NCI-H446 (cell line): ENCODE measurements at places on chromosomes 7 and 10.

DNA sequence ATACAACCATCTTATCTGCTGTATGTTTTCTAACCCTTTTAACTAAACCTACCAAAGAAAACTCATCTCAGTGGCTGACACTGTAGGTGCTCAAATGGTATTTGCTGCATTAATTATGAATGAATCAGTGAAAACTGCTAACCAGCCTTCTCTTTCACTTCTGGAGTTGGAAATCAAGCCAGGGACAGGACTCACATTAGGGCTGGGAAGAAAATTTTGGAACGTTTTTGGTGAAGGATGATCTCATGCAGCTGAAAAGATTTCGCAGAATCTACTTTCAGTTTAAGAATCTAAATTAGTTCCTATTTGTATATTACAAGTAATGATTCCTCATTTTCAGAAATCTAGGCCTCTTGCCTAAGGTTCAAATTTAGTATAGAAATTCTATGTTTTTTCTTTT lies 12.9 kb downstream of the MTPN start:
- no peak for DNase-seq

GRCh38 chr7:37322831-37323230 lies 125.8 kb downstream of the ELMO1 start:
- no peak for DNase-seq

- no peak for DNase-seq
These were observed 165.5 kb downstream of the TCF7L2 start for GRCh38 chr10:113115556-113115955.

DNA sequence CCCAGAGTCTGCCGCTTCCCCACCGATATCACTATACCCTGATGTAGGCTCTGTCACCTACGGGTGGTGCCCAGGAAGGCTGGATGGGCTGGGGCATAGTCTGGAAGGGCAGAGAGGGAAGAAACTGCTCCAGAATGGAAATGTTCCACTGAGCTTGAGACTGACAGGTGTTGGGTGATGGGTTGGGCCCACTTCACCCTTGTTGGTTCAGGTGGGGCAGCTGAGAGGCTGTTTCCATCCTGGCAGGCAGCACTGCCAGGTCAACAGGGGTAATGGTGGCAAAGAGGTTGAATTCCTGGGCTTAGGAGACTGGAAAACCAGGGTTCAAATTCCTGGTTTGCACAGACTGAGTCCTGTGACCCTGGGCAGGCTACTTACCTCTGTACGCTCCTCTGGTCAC lies 28.5 kb upstream of the FRAT2 start:
- DNase-seq, result no peak

- DNase-seq, result no peak
These were observed 40.8 kb downstream of the MYL10 start for GRCh38 chr7:101588131-101588935.

DNA sequence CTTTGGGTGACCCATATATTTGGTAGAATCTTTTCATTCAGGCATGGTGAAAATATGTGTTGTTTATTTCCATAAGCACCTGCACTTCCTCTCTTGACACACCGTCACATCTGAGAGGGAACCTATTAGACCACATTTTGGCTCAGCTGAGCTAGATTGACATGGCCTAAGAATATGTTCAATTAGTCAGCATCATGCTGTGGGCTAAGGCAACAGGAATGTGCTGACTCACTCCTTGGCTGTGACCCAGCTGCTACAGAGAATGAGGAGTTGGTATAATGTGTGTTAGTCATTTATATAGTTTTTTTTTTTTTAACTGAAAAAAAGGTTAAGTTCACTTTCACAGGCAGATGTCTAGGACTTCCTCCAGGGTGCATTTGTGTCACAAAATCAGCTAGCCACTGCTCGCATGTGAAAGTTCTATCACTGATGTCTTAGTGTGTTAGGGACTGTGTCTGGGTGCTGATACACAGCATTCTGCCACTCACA lies 180.6 kb downstream of the SEMA3E start:
- peak; percentile 78 for DNase-seq

DNA sequence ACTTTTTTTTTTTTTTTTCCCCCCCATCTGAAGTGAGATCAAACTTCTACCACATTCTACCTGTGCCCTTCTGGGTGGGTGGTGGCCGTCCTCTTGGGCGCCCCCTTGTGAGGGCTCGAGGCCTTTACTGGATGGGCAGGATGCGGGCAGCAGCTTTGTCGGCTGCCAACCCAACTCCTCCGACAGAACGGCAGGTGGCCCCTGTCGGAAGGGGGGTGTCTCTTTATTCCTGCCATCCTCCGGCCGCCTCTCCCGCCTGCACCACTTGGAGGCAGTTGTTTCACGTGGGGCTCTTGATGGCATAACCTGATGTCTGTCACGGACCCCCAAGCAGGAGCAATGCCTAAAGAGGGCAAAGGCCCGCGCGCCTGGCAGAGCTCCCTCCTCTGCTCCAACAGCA lies 31.0 kb downstream of the AMZ1 start:
- DNase-seq, result no peak

DNA sequence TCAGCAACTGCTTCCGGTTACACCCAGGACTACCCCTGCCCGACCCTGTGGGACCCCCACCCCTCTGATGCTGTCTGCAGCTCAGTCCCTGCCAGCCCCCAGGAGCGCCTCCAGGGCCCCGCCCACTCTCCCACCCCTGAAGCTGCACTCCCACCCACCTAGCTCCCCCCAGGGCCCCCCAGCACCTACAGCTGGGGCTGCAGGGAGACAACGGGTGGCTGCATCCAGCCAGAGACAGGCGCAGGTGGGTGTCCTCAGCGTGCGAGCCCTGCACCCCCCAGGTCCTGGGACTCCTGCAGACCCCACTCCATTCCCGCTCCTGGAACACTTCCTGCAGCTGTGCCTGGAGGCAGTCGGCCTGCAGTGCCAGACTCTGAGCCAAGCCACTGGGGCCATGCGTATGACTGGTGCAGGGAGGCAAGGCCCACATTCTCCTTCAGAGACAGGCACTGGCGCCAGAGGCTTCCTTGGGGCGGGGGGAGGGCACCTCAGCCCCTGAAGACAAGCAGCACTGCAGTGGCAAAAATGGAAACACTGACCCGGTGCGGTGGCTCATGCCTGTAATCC lies 6.1 kb downstream of the CYP2W1 start:
- DNase-seq, result no peak

- DNase-seq, result no peak
These were observed 3.4 kb upstream of the CCDC71L start for GRCh38 chr7:106664343-106664742.

DNA sequence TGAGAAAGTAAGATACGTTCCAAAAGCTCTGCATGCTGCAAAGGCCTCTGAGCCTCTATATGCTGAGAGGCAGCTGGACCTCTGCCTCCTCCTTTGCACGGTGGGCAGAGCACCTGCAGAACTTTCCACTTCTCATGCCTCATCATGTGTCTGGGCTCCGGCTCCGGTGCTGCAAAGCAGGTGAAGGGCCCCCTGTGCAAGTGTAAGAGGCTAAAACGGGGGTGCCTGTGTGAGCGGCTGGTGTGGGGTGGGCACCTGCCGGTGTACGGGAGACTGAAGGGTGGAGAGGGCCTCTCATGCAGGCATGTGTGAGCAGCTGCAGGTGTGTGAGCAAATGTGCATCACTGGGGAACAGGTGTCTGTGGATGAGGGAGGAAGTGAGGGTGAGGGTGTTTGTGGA lies 121.0 kb downstream of the KCNMA1 start:
- no peak for DNase-seq

- DNase-seq, result no peak
These were observed 61.9 kb downstream of the RGS10 start for GRCh38 chr10:119480667-119481066.

- DNase-seq, result no peak
These were observed 90.0 kb upstream of the SEMA3C start for GRCh38 chr7:81008901-81009300.

- no peak for DNase-seq
These were observed 32.1 kb downstream of the JCAD start for GRCh38 chr10:30027057-30028005.

GRCh38 chr10:59098831-59099452 lies 77.5 kb upstream of the PHYHIPL start:
- DNase-seq, result peak; percentile 81

GRCh38 chr10:37379991-37380390 lies 254.6 kb downstream of the ANKRD30A start:
- no peak for DNase-seq

DNA sequence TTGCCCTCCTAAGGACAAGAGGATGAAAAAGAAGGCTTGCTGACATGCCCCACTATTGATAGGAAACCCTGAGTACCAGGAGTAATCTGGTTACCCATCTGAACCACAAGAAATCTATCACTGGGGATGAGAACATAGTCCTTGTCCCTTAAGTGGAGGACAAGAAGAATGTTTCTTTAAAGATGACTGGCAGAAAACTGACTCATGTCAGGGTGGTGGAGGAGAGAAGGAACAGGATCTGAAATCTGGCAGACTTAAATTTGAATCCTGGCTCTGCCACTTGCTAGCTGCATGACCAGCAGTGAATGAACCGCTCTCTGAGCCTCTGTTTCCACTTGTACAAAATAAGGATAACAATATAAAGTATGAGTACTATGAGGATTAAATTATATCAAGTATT lies 38.9 kb upstream of the XPNPEP1 start:
- no peak for DNase-seq

GRCh38 chr7:20596653-20597052 lies 18.8 kb upstream of the ABCB5 start:
- peak; percentile 19 for DNase-seq

DNA sequence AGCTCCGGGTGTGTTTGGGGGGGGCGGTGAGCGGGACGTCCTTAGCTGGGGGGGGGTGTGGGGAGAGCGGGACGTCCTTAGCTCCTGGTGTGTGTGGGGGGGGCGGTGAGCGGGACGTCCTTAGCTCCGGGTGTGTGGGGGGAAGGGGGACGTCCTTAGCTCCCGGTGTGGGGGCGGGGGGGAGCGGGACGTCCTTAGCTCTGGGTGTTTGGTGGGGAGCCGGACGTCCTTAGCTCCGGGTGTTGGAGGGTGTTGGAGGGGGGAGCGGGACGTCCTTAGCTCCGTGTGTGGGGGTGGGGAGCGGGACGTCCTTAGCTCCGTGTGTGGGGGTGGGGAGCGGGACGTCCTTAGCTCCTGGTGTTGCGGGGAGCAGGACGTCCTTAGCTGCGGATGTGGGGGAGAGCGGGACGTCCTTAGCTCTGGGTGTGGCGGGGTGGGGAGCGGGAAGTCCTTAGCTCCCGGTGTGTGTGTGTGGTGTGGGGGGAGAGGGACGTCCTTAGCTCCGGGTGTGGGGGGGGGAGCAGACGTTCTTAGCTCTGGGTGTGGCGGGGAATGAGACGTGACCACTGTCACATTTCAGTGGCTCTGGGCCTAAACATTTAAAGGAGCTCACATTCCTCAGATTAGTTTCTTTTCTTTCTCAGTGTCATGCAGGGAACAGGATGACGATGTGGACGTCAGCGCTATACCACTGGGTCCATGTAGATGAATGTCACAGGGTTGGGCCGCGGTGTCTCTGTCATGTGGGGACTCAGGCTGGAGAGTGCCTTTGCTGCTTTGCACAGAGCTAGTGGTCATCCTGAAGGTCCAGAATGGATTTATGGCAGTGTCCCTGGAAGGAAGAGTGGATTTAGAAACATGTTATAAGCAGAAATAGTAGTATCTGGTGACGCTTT lies 7.5 kb downstream of the DYNC2I1 start:
- no peak for DNase-seq

- no peak for DNase-seq
These were observed 8.4 kb downstream of the PRKAG2 start for GRCh38 chr7:151868396-151869108.

DNA sequence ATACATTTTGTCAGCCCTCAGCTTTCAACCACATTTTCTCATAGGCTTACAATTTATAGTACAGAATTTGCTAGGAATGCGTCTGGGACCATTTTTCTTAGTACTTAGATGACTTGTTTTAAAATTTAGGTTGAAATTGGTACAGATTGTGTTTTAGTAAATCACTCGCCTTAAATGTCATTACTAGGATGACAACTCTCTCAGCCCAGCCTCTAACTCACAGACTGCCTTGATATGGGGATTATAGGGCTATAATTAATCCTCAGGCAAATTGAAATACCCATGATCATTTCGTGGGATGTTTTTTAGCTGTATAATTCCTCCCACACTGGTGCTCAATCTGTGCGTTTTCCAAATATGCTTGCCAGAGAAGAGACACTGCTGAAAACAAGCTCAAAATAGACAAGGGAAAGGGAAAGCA lies 299.7 kb upstream of the AKR1E2 start:
- DNase-seq, result no peak

DNA sequence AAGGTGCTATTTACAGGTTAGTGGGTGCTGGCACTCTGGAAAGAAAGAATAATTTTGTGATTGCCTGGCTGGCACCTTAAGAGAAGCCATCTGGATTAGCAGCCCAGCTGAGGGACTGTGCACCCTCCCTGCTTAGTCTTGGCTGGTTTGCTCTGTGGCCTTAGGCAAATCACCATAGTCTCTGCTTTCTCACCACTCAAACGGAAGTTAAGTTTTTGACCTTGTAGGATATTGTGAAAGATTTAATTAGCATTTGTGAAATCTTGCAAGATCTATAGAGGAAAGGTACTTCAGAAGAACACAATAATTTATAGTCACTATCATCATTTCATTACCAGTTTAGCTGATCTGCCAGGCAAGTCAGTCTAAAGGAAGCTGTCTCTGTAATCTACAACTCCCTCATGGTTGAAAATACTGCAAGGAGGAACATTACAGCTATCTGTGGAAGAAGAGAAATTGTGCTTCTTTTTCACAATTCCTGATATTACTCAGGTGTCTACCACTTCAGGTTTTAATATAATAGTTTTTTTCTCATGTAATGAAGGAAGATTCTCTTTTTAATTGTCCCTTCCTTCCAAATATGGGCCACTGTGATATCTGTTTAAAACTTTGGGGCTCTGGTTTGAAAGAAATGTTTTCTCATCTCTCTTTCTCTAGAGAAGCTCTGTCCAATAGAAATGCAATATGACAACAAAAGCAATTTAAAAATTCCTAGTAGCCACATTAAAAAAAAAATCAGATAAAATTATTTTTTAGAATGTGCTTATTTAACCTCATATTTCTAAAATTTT lies 219.6 kb downstream of the PTEN start:
- DNase-seq, result no peak

- DNase-seq, result no peak
These were observed 1.3 kb downstream of the HOXA7 start for GRCh38 chr7:27154901-27155815.

GRCh38 chr7:111401516-111401915 lies 160.8 kb downstream of the IMMP2L start:
- no peak for DNase-seq

GRCh38 chr10:88415533-88416130 lies 167.5 kb downstream of the RNLS start:
- DNase-seq, result no peak

DNA sequence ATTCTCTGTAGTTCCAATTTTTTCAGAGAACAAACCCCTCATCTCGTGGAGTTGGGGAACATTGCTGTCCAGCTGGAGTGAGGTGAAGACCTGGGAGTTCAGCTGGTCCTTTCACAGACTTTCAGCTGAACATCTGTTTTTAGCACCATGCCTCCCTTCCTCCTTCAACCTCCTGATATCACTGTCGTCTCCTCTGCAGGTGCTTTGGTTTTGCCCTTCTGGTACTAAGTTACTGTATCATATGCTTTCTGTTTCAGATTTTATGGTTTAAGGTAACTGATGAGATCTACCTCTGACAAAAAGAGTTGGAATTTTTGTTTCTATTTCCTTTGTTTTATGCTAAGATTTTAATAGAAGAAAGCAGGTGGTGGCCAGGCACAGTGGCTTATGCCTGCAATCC lies 102.9 kb downstream of the ZNF438 start:
- no peak for DNase-seq
